Left hindlimb (tissue), 1 donor: ENCODE measurements at places on chromosomes 3 and 15.

DNA sequence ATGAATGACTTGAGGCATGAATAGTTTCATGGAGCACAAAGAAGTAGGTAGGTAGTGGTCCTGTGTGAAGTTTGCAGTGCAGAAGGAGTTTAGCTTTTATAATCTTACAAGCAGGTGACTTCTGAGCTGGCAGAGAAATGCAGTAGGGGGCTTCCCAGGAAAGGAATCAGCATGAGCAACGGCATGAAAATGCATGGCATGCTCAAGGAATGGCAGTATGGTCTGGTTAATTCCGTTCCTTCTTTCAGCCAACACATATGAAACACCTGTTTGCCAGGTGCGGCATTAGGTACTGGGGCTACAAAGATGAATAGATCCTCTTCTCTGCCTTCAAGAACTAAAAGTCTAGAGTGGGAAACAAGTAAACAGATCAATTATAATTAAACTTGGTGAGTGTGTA, 138.0 kb upstream of the BHLHE40 start:
- no peak for DNase-seq

DNA sequence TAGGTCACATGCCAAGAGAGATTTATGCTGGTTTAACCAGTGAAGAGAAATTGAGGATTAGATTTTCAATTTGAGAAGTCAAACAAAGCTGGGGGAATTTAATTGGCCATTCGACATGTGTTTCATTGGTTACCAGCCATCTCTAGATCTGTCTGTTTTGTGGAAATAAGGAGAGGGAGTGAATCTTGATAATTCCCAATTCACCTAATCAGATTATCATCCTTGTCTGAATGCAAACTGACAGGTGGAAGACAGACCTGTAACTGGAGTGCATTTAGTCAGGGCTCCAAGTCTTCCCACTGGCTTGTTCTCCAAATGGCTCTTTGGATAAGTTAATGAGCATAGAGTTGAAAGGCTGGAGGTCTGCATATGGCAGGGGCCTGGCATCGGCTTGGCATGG, 1049.3 kb downstream of the NTRK3 start:
- DNase-seq = no peak

DNA sequence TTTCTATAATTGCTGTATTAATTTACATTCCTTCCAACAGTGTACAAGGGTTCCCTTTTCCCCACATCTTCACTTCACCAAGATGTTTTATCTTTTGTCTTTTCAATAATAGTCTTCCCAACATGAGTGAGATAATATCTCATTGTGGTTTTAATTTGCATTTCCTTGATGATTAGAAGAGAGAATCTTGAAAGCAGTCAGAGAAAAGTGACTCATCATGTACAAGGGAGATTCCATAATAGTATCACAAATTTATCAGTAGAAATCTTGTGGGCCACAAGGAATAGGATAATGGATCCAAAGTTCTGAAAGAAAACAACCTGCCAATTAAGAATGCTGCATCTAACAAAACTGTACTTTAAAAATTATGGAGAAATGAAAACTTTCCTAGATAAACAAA, 189.3 kb downstream of the NECTIN3 start:
- DNase-seq = no peak

- no peak for DNase-seq
Observed at GRCh38 chr3:58317811-58318210, 11.5 kb downstream of the HTD2 start.

- DNase-seq = no peak
Observed at GRCh38 chr15:55266547-55266946, 23.1 kb downstream of the RAB27A start.

- DNase-seq = no peak
Observed at GRCh38 chr15:81054236-81054635, 53.5 kb downstream of the TLNRD1 start.

- DNase-seq = no peak
Observed at GRCh38 chr3:141981084-141981483, 104.6 kb downstream of the ATP1B3 start.

DNA sequence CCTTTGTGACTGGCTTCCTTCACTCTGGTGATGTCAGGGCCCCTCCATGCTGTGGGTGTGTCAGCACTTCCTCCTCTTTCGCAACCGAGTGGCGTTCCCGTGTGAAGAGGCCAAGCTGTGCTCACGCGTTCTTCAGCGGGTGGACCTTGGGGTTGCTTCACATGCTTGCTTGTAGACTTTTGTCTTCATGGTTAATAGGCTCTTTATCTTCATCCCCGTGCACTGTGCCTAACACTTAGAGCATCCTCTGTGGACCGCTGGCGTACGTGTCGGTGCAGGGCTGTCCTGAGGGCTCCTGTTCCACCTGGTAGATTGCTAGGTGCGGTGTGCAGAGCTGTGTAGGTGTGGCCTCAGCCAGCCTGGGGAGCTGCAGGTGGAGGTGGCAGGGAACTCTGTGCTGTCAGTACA, 182.3 kb downstream of the OR4M2 start:
- DNase-seq = no peak

- no peak for DNase-seq
Observed at GRCh38 chr3:71494212-71494611, 89.3 kb downstream of the FOXP1 start.

DNA sequence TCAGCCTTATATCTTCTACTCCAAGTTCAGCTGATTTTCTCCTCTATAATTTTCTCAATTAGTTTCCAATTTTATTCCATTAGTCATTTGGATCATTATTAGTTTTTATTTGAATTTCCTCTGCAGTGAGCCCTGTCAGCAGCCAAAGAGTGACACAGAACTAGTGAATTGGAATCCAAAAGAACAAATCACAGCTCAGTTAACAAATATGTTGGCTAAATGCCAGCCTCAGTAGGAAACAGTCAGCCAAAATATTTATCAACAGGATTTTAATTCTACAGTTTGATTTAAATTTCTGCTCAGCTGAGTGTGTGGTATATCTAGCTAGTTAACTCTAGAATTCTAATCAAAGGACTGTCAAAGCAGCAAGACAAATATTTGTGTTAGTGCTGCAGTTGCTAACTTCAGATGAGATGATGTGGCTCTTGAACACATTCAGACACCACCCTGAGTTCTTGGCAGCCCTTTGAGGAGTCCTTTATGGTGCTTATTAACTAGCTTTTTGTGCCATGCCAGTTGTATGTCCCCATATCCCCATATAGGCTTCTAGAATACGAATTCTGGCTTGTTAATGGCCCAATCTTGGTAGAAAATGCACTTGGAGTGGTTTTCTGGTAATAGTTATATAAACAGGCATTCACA, 194.5 kb downstream of the CPNE4 start:
- DNase-seq = no peak

DNA sequence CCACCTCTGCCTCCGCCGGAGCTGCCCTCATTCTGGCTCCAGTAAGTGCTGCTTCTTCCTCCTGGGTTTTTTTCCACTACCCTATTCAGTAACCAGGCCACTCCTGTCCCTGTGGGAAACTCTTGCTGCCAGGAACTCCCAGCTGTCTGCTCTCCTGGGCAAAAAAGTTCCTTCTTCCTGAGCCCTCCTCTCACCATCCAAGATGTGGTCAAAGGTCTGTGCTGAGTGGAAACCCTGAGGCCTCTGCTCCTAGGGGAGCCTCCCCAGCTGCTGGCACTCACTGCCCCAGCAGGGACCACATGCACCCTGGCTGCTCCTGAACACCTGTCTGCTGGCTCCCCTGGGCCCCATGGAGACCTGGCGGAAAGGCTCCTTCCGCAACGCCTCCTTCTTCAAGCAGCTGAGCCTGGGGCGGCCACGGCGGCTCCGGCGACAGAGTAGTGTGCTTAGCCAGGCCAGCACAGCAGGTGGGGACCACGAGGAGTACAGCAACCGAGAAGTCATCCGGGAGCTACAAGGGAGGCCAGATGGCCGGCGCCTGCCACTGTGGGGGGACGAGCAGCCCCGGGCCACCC, 454 bp downstream of the C15orf62 start:
- DNase-seq = no peak

GRCh38 chr3:39262846-39263245, 17.0 kb downstream of the CX3CR1 start:
- DNase-seq = no peak

DNA sequence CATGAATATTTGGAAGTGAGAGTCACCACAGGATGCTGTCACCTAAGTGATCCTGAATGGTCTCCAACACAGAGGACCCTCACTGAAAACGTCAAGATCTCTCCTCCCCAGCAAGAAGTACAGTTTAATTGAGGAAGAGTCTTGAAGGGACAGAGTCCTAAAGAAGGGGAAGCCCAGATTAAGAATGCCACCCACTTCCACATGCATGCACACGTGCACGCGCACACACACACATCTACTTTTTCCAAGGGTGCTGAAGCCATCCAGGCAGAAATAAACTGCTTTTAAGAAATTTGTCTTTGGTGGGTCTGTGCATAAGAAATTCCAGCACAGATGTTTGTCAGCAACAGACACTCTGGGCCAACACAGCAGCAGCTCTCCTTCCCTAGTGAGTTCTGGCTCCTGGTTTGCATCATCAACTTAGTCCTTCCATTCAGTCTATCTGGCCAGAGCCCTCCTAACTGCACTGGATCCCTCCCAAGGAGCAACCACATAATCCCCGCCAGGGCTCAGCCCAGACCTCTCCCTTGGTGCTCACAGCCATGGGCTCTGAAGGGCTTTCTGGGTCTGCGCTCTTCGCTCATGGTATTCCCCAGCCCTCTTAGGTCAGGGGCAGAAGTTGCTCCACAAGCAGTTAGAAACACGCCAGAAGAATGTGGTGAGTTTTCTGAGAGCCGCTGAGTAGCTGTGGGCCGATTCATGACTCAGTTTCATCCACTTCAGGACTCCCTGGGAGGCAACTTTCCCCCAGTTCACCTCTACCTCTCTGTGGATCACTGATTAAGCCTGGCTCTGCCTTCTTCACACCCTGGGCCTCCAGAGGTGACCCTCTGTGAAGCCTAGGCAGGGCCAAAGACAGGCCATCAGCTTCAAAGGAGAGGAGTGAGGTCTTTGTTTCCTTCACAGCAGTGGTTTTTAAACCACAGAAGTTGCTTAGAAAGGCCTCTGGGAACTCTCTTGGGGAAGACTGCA, 132.6 kb upstream of the LIPC start:
- DNase-seq = no peak

GRCh38 chr3:171850960-171851659, 8.0 kb downstream of the TMEM212 start:
- no peak for DNase-seq

DNA sequence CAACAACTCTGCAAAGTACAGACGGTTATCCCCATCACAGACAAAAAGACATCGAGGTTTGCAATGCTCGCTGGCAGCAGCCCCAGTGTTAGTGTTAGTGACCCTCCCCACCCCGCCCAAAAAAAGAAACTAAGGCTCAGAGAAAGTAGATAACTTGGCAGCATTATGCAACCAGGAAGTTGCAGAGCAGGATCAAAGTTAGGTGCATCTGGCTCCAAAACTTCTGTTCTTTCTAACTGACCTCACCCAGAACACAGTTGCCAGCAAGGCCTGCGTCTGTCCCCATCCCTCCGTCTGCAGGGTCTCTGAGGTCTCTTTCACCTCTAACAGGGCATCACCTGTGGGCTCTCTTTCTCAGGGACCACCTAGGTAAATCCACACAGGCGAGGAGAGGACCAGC, 51.5 kb downstream of the BDH1 start:
- DNase-seq = no peak

DNA sequence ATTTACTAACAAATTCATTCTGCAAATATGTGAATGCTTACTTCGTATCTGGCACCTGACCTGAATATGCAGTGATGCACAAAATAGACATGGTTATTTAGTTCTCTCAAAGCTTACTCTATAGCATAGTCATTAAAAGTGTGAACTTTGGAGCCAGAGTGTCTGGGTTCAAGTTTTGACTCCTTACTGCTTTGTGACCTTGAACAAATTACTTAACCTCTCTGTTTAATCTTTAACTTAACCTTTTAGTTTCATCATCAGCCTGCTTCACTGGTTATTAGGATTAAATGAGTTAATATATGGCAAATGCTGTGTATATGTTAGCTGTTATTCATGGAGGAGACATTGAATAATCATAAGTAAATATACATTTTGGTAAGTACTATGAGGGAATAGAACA, 12.1 kb upstream of the MGA start:
- DNase-seq = no peak

DNA sequence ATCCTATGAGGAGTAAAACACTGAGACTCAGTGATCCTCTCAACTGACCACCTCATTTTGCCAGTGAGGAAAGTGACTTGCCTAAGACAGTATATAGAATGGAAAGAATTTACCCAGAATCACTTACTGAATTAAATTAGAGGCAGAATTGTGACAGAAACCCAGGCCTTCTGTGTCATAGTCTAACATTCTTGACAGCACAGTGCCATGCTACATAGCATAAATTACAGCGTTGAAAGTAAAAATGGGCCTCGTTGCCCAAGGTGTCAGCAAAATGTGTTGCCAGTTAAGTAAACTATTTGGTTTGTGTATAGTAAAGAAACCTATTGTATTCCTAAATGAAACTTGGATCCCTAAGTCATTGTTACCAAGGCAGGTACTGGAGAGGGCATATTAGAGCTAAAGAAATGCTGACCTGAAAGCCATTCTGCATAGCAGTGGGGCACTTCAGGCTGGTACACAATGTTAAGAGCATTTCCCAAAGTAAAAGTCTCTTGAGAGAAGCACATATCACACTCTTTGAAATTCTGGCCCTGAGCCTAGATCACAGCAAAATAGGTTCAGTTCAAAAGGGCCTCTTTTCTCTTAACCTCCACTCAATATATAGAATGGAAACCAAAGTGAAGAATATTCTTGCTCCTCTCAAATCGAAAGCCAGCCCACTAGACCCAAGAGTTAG, 53.8 kb downstream of the HMG20A start:
- DNase-seq = no peak

GRCh38 chr3:127728417-127729015, 55.8 kb downstream of the ABTB1 start:
- DNase-seq = peak; percentile 5

DNA sequence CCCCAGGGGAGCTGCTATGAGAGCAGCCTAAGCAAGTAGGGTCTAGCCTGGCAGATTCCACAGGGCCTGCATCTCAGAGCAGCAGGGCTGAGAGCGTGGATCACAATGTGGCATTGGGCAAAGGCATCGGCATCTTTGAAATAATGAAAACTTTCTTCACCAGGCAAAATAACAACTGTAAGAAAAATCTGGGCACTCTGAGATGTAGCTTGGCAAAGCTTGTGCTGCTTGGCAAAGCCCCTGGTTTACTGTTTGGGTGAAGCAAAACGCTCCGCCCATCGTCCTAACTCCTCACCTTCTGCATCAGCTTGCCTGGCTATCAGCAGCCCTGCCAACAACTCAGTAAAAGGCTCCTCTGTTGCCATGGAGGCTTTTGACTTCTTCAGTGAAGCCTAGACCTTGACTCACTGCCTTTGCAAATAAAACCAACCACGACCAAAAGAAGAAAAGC, 212.8 kb upstream of the EIF1B start:
- DNase-seq = no peak

- DNase-seq = peak; percentile 91
Observed at GRCh38 chr3:47802734-47803479, at the start of gene DHX30. Gene DHX30 (plus strand): TSS chr3:47803138. CDS start chr3:47810684, 7,546 bp downstream.

GRCh38 chr3:141218162-141218835, 13.3 kb upstream of the PXYLP1 start:
- DNase-seq = no peak

DNA sequence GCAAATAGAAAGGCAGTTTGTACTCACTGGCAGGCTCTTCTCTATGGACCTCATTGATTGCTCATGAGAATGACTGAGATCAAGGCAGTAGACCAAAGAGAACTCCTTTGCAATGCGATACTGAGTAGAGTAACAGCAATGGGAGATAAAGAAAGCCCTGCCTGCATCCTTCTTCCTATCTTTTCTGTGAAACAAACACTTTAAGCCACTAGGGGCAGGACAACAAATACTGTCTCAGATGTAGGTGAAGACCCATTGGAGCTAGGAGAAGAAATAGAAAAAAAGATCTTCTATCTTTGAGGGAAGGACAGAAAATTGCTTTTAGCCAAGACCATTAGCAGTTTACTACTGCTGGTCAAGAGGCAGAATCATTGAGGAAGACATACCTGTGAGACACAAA, 117.6 kb upstream of the IGSF10 start:
- DNase-seq = no peak

- no peak for DNase-seq
Observed at GRCh38 chr3:9251055-9251786, 1.8 kb upstream of the SRGAP3 start.
